Suprapubic skin (tissue), 4 donors: ENCODE measurements at places on chromosomes 7 and 10.

GRCh38 chr7:111094419-111094818, 3.5 kb downstream of the LRRN3 start:
- no peak overlapping the region for H3K27ac ChIP-seq
- H3K4me3 ChIP-seq: no peak overlapping the region
- no peaks in the 10 kb centered on the region for H3K36me3 ChIP-seq
- H3K27me3 ChIP-seq: no peaks in the 10 kb centered on the region
- no peak for DNase-seq

DNA sequence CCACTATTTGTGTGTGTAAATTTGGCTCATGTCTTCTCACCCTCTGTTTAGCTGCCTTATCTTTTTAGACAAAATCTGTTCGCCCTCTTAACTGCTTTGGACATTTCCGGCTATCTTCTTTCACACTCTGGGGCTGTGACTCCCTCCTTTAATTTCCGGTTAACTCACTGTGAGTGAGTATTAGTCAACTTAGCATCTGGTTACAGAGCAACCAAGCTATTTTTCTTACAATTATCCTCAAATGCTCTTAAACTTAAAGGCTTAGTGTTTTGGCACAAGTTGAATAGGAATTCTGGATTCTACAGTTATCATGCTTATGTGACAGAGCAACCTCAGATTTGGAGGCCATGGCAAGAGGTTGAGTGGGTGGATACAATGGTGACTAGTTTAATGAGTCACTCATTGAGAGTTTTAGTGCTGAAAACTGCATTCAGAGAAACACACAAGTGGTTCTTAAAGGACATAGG, 177.6 kb upstream of the SEMA3A start:
- DNase-seq: no peak
- H3K4me1 ChIP-seq: no peaks in the 10 kb centered on the region
- H3K27ac ChIP-seq: no peak overlapping the region
- no peaks in the 10 kb centered on the region for H3K27me3 ChIP-seq
- no peak overlapping the region for H3K4me3 ChIP-seq

GRCh38 chr10:78785066-78785465, 283.7 kb upstream of the ZMIZ1 start:
- H3K27ac ChIP-seq: no peak overlapping the region
- no peaks in the 10 kb centered on the region for H3K36me3 ChIP-seq
- H3K4me1 ChIP-seq: no peaks in the 10 kb centered on the region
- no peak for DNase-seq

DNA sequence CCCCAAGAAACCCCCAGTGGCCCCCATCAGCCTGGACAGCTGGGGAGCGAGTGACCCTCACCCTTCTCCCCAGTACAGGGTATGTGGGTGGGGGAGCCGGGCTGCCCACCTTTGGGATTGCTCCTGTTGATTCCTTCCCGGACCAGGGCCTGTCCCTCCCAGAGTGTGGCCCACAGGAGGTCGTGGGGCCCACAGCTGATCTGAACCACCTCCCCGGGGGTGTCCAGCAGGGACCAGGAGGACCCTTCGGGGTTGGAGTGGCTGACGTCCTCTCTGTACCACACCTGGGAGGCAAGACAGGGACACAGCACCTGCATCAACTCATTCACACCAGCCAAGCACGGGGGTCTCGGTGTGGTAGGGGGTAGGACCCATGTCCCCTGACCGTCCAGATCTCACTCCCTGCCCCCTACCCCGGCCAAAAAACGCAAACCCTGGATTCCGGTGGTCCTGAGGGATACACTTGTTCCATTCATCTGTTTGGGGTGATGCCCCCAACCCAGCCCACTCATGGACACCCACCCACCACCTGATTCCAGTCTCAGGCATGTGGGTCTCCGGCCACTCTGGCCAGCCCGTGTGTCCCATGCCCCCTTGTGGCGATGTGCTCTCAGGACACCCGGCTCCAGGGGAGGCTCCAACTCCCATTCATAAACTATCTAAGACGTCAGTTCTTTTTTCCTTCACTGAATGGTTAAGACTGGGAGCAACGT, 10.9 kb downstream of the TECPR1 start:
- no peak overlapping the region for H3K27ac ChIP-seq
- no peak for DNase-seq
- H3K36me3 ChIP-seq: peaks cover 66% of the 10 kb centered on the region
- no peak overlapping the region for H3K4me3 ChIP-seq
- peaks cover 3% of the 10 kb centered on the region for H3K4me1 ChIP-seq

GRCh38 chr10:35271086-35271858, 65.0 kb upstream of the CCNY start:
- H3K4me1 ChIP-seq: peaks cover 7% of the 10 kb centered on the region
- no peaks in the 10 kb centered on the region for H3K27me3 ChIP-seq
- H3K36me3 ChIP-seq: no peaks in the 10 kb centered on the region
- DNase-seq: no peak
- no peak overlapping the region for H3K27ac ChIP-seq

DNA sequence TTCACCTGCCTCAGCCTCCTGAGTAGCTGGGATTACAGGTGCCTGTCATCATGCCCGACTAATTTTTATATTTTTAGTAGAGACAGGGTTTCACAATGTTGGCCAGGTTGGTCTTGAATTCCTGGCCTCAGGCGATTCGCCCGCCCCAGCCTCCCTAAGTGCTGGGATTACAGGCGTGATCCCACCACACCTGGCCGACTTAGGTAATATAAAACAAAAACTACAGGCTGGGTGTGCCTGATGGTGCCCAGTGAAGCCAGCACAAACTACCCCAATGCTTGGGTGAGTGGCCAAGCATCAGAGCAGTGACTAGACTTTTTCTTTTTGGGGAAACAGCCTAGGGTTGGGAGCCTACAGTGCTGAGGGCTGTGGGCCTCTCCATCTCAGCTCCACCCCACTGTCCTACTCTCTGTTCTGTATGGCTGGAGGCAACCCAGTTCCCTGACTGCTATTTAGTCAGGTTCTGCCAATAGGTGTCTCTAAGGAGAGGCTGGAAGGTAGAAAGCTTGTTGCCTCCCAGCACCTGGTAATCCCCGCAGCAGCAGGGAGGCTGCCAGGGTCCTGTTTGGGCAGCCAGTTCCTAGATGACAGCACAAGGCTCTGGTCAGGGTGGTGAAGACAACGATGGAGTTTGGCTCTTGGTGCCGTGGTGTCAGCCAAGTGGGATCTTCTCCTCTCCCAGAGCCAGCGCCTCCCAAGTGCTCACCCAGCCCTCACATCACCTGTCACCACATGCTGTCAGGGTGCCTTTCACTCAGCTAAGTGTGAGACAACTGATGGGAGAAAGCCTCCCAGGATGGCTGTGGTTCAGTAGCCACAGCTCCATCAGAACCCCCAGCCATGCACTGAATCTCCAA, 10.4 kb upstream of the NACAD start:
- peak; percentile 44 for DNase-seq
- no peaks in the 10 kb centered on the region for H3K27me3 ChIP-seq
- H3K4me1 ChIP-seq: peaks cover 6% of the 10 kb centered on the region
- H3K36me3 ChIP-seq: peaks cover 53% of the 10 kb centered on the region

- no peak overlapping the region for H3K27ac ChIP-seq
These were observed 32.5 kb upstream of the FEZF1 start for GRCh38 chr7:122337011-122337410.

DNA sequence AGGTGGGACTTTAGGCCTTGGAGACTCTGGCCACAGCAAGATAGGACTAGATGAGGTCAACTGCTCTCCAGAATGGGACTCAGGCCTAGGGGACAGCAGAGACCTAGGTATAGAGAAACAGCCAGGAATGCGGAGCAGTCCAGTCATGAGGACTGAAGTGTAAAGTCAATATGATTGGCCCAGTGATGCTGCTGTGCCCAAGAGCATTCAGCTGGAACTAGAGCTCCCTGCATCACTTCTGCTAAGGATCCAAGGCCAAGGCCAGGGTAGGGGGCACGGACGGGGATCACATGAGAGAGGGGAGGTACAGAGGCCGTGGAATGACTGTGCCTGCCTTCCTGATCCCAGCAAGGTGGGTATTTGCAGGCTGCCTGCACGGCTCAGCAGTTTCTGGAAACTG, 237.9 kb downstream of the FRMD4A start:
- H3K4me1 ChIP-seq: peaks cover 6% of the 10 kb centered on the region
- no peaks in the 10 kb centered on the region for H3K36me3 ChIP-seq
- no peak for DNase-seq
- H3K27me3 ChIP-seq: no peaks in the 10 kb centered on the region

GRCh38 chr7:815284-816216, 16.7 kb upstream of the SUN1 start:
- H3K27ac ChIP-seq: peak overlapping the region; percentile 94
- H3K4me3 ChIP-seq: peak overlapping the region; percentile 67
- peaks cover 76% of the 10 kb centered on the region for H3K4me1 ChIP-seq
- no peaks in the 10 kb centered on the region for H3K27me3 ChIP-seq
- no peak for DNase-seq

DNA sequence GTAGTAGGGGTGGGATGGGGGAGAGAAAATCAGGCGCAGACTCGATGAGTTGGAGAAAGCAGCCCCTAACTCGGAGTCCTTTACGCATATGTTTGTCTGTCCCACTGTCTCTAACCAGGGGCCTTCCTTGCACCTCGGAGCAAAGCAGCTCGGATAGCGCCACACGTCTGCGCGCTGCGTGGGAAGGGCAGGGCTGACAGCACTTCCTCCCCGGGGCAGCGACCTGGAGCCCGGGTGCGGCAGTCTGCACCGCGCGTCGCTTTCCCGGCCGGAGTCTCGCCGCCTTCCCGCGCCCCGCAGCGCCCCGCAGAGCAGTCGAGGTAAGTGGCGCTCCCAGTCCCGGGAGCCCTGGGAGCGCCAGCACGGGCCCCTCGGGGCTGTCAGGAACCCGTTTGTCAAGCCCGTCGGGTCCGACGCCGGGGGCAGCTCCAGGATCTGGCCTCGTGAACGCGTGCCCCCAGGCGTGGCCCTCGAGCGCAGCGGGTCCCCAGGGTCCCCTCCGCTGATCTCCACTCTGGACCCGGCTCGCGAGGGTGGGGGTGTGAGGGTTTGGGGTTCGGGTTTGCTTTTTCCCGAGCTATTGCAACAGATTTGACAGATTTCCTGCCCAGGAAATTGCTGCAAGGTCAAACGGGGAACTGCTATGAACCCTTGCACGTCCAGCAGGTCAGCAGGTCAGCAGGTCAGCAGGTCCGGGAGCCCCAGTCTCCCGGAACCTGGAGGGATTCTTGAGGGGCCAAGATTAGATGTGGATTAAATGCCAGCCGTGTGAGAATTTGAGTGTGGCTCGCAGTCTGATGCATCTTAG, 597 bp downstream of the APBB1IP start:
- H3K27me3 ChIP-seq: peaks cover 11% of the 10 kb centered on the region
- DNase-seq: peak; percentile 66
- H3K36me3 ChIP-seq: no peaks in the 10 kb centered on the region
- peaks cover 10% of the 10 kb centered on the region for H3K4me1 ChIP-seq
- H3K4me3 ChIP-seq: peak overlapping the region; percentile 54

DNA sequence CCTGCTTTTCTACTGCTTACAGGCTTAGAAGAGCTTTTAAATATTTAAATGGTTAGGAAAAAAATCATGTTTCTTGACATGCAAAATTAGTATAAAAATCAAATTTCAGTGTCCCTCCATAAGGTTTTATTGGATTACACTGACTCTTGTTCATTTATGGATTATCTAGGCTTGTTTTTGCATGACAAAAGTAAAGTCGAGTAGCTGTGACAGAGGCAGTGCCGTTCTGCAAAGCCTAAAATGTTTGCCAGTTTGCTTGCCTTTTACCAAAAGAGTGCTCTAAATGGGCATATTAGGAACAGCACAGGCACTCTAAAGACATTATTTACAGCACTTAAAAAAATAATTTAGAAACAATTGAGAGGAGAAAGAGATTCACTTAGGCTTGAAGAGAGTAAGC, 139.6 kb downstream of the TSPAN12 start:
- H3K27me3 ChIP-seq: no peaks in the 10 kb centered on the region
- no peak overlapping the region for H3K4me3 ChIP-seq
- no peak for DNase-seq

DNA sequence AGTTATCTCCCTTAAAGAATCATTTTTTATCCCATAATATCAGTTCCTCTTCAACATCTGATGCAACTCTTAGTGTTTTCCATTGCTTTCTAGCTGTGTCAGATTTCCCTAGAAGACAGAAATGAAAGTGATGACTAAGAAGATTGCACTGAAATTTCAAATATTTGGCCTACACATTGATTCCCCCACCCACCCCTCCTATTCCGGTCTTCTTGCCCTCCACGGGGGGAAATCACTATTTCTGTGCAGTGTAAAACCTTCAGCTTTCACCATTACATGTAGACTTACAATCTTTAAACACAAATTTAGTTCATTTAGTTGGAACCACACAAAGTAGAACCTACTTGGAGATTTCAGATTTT, 63.7 kb upstream of the IL6 start:
- no peak for DNase-seq
- H3K4me1 ChIP-seq: no peaks in the 10 kb centered on the region
- no peak overlapping the region for H3K27ac ChIP-seq
- H3K36me3 ChIP-seq: no peaks in the 10 kb centered on the region
- no peak overlapping the region for H3K4me3 ChIP-seq
- H3K27me3 ChIP-seq: no peaks in the 10 kb centered on the region

GRCh38 chr10:86075512-86075911, 291.1 kb downstream of the GRID1 start:
- H3K4me1 ChIP-seq: no peaks in the 10 kb centered on the region
- DNase-seq: no peak
- H3K27ac ChIP-seq: no peak overlapping the region
- H3K36me3 ChIP-seq: no peaks in the 10 kb centered on the region

DNA sequence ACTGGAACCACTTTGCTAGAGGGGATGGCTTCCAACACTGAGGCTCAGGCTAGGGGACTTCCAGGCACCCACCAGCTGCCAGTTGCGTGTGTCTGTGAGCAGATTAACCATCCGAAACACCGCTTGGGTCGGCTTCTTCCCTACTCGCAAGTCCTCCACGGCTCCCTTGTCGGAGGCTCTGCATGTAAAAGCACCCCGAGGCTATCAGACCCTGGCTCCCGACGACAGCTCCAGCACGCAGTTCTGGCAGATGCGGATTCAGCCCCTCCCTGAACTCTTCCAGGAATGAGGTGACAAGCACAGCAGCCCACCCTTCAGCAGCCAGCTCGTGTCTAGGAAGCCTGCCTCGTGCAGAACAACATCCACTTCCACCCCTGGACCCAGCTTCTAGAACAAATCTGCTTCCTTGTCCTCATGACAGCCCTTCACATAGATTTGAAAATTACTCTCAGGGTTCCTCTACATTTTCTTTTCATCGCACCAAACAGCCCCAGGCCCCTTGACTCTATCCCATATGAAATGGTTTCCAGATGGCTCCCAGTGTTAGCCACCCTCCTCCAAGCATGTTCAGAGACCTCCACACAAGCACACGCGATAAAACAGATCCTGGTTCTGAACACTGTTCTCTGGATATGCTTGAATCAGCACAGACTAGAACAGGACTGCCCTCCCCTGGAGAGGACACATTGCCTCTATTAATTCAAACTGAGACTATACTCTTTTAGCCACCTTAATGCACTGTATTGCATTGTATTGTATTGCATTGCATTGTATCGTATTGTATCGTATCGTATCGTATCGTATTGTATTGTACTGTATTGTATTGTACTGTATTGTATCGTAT, 44.6 kb downstream of the SLIT1 start:
- H3K27me3 ChIP-seq: peaks cover 37% of the 10 kb centered on the region
- no peak for DNase-seq
- H3K4me1 ChIP-seq: peaks cover 3% of the 10 kb centered on the region
- no peak overlapping the region for H3K27ac ChIP-seq
- H3K4me3 ChIP-seq: no peak overlapping the region
